ENCODE measurements at places on chromosomes 1 and 21. TPM values are rescaled to one million over a fixed set of nuclear protein-coding genes. Genes with fewer than 3 reads are reported as not detected.

The SLC35F3 gene
- 0.83 TPM for total RNA-seq

The RPS6KA1 gene
- 34.1 TPM for total RNA-seq

The AMY1C gene
- 0.91 TPM for total RNA-seq

The CYP4X1 gene
- 11.0 TPM for total RNA-seq

The TBX15 gene
- total RNA-seq = 17.0 TPM

The RPTN gene
- total RNA-seq = 19.1 TPM

The S100A7A gene
- not detected for total RNA-seq

The APOBEC4 gene
- total RNA-seq = not detected

The LCE6A gene
- total RNA-seq = 207 TPM

The IVL gene
- 322 TPM for total RNA-seq

The SNX7 gene
- 20.4 TPM for total RNA-seq

The SPATA21 gene
- total RNA-seq = not detected

The ADGRL2 gene
- total RNA-seq = 37.7 TPM

The OLIG1 gene
- total RNA-seq = 1.2 TPM

The EDARADD gene
- 3.6 TPM for total RNA-seq

The KCNJ9 gene
- total RNA-seq = not detected

The CGN gene
- 71.0 TPM for total RNA-seq

The DIO1 gene
- total RNA-seq = not detected

The CAPN8 gene
- 0.27 TPM for total RNA-seq

The SH2D5 gene
- total RNA-seq = 0.11 TPM

The BTF3L4 gene
- 47.8 TPM for total RNA-seq

The LCE3D gene
- 30.6 TPM for total RNA-seq

The PEAR1 gene
- 10.2 TPM for total RNA-seq

The S100A8 gene
- 1.3 TPM for total RNA-seq

The UBE2Q1 gene
- total RNA-seq = 26.9 TPM

The SLC2A5 gene
- 3.4 TPM for total RNA-seq

The LRRC38 gene
- 2.4 TPM for total RNA-seq

The OR2T11 gene
- not detected for total RNA-seq

The SLC27A3 gene
- 32.4 TPM for total RNA-seq

The LRRC39 gene
- total RNA-seq = 1.2 TPM

The TTC22 gene
- total RNA-seq = 63.2 TPM

The HAO2 gene
- total RNA-seq = 0.30 TPM

The LRP8 gene
- 1.9 TPM for total RNA-seq

The ADORA1 gene
- total RNA-seq = 3.3 TPM

Measured in lower leg skin (tissue), 4 donors.